Neural progenitor cell (in vitro differentiated cells): ENCODE measurements at places on chromosomes 1 and 21.

- DNase-seq, result no peak
Measured at GRCh38 chr1:175383239-175383638, 190.7 kb upstream of the KIAA0040 start.

DNA sequence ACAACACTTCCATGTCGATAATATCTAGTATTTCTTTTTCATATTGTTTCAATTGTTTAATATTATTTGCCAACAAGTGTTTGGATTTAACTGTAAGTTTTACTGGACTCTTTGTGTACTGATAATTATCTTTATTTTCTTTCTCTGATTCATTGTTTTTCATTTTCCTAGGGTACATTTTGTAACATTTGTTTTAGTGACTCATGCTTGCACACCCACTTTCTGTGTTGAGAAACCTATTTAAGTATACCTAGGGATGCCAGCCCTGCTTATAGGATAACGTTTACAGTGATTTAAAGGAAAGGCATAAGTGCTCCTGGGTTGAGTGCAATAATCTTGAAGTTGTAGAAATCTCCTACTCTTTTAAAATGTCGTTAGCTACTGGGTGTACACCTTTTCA is 1386.0 kb upstream of the ADGRL4 start:
- DNase-seq, result no peak

GRCh38 chr1:22074803-22075202 is 22.3 kb downstream of the CDC42 start:
- no peak for DNase-seq

GRCh38 chr1:150560576-150561253 is 11.5 kb downstream of the ADAMTSL4 start:
- peak; percentile 96 for DNase-seq

- DNase-seq, result no peak
Measured at GRCh38 chr1:195804547-195804946, 803.7 kb downstream of the KCNT2 start.

DNA sequence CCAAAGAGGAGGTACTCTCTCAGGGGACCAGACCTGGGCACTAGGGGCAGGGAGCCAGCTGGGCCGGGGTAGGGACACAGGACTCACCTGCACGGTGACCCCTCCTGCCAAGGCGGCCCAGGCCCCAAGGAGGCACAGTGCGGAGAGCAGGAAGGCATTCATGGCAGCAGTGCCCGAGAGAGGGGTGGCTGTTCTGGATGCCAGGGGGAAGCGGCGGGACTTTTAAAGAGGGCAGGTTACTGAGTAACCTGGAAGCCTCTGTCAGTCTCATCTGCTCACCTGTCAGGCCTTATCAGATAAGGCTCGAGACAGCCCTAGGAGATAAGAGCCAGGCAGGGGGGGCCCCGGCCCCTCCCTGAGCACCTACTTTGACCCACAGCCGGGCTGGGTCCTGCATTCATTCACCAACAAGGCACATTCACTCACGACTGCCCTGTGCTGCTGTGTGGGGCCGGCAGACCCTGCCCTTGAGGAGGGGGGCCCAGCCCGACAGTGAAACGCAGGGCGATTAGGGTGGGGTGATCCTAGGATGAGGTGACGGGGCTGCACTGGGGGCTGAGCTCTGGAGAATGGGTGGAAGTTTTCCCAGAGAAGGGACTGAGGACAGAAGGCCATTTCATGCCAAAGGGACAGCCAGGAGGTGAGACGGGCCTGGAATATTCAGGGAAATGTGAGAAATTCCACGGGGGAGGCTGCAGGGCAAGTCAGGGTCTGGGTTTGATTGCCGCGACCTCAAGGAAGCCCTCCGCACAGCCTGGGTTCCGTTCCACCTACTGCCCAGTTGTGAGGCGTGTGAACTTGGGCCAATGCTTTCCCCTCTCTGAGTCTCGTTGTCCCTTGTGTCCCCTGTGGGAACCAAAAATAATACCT is at the start of gene GUCA2A:
Gene GUCA2A, minus strand, starts transcription at position 195 of the 870 bp plus-strand sequence. Its CDS starts 33 bp downstream, at position 162.
- no peak for DNase-seq

DNA sequence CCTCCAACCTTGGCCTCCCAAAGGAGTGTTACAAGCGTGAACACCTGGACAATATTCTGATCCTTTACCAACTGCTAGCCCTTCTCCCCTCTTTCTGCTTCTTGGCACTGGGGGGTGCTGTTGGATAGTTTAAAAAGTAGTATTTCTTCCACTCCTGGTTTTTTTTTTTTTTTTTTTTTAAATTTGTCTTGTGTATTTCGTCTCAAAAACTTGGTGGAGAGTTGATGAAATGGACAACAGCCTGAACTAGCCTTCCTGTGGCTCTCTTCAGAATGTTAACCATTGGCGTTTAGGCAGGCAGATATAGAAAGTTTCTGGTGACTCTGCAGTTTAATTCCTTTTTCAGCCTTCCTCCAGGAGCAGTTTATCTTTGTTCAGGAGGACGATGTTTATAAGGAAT is 69.7 kb upstream of the USP24 start:
- DNase-seq, result peak; percentile 61

- DNase-seq, result no peak
Measured at GRCh38 chr1:14570514-14570913, 28.0 kb upstream of the KAZN start.

DNA sequence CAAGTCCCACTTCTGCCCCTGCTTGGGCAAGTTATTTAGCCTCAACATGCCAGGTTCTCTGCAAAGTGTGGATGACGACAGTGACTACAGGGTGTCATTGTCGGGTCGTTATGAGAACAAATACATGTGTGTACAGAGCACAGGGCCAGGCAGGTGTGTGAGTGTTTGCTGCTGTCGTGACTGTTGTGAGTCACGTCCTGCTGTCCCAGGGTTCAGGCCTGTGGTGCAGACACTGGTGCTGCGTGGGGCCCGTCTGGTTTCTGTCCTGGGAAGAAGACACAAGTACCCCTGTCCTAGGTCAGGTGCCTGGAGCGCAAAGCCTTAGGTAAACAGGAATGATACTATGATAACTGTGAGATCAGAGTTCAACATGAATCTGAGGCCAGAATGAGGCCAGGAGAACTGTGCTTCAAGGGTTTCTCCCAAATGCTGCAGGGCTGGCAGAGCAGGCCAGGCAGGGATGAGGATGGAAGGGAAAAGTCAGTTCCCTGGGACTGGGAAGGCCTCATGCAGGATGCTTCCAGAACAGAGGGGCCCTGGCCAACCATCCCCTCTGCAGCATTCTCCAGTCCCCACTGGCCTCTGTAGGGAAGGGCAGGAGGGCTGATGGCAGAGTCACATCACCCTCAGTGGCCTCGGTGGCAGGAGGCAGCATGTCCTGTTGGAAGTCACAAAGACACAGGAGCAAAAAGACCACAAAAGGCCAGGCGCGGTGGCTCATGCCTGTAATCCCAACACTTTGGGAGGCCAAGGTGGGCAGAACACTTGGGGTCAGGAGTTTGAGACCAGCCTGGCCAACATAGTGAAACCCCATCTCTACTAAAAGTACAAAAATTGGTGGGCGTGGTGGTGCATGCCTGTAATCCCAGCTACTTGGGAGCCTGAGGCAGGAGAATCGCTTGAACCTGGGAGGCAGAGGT is 15.7 kb downstream of the GPR157 start:
- DNase-seq, result no peak

DNA sequence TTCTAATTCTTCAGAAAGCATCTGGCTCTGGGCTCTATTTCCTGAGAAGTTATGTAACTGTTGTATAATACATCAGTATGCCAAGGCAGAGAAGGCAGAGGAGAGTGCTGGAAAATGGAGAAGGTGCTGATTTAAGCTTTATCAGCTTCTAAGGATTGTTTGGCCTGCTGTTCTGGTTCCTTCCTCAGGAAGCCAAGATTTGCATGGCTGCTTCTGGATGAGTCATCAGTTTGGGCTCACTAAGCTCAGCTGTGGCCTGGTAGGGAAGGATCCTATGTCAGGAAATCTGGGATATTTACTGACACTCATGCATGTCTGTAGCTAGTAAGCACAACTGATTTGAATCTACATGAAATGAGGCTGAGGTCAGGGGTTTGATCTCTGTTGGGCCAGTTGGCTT is 73.2 kb upstream of the ADGRL4 start:
- DNase-seq, result no peak

DNA sequence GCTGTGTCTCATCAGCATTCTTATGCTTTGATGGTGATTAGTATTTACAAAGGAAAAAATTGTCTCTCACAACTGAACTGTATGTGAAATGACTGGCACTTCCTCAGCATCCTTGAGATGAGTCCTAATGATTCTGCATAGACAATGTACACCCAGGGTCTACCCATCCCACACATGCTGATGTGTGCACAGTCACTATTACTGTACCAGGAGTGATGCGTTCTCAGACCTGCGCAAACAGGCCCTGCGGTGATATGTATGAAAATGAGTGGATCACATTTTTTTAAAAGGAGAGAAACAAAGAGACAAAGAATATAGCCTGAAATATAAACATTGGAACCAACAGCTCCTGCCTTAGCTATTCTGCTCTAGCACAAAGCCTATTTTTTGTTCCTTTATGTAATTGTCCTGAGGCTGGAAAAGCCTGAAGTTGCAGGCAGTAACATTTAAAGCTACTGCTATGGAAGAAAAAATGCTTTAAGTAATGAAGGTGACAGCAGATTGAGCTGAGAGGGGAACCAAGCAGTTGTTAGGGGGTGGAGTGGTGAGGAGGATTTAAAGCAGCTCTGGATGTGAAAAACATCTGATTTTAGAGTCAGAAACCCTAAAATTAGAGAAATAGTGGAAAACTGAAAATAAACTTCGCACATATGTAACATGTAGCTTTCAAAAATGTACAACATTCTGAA is 5.5 kb downstream of the RCAN1 start:
- DNase-seq, result no peak

- no peak for DNase-seq
Measured at GRCh38 chr1:29639156-29639736, 402.9 kb downstream of the PTPRU start.

DNA sequence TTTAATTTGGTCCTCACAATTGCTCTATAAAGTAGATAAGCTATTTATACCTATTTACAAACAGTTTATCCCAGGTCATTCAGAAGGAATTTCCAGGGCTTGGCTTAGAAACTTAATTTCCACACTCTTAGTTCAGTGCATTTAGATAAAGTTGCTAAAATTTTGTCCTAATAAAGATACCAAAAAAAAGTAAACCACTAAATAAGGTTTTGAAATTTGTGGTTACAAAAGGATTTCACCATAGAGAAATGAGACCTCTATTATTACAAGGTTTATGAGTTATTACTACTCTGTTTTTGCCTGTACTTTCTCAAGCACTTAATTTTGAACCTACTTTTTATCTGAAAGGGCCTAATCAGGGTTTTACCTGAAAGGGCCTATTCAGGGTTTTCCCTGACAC is 22.4 kb downstream of the PTPN22 start:
- no peak for DNase-seq

- DNase-seq, result no peak
Measured at GRCh38 chr1:154623358-154623757, 15.4 kb upstream of the ADAR start.

GRCh38 chr1:89542345-89542744 is 17.7 kb downstream of the LRRC8B start:
- no peak for DNase-seq

DNA sequence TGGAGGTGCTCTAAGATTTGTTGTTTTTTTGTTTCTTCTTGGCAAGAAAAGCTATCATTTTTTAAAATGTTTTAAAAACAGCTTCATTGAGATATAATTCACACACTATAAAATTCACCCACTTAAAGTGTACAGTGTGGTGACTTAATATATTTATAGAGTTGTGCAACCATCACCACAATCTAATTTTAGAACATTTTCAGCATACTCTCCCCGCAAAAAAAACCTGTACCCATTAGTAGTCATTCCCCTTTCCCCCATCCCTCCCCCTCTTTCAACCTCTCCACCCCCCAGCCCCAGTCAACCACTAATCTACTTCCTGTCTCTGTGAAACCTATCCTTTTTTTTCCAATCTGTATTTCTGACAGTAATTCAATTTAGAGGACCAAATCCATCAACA is 30.6 kb downstream of the ZC3H11B start:
- no peak for DNase-seq

DNA sequence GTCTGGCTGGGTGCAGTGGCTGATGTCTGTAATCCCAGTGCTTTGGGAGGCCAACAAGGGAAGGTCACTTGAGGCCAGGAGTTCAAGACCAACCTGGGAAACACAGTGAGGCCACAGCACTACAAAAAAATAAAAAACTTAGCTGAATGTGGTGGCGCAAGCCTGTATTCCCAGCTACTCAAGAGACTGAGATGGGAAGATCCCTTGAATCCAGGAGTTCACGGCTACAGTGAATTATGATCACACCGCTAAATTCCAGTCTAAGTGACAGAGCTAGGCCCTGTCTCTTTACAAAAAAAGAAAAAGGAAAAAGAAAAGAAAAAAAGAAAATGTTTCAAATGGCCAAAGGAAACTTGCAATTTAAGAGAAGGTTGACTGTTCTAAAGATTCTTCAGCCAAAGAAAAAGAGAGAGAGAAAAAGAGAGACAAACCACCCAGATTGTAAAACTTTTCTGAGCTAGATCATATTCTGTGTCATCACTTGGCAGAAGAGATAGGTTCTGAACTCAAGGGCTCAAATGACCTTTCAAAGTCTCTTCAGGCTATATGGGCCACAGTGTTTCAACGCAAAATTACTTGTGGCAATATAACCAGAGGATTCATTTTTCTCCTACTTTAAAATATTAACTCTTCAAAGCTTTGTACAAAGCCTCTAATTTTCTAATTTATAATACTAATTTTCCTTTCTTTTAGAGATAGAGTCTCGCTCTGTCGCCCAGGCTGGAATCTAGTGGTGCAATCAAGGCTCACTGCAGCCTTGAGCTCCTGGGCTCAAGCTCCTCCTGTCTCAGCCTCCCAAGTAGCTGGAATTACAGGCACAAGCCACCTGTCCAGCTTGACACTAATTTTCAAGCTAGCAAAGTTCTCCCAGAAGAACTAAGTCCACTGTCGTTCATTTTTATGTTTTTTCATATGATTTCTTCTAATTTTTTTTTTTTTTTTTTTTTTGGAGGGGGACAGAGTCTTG is 20.5 kb downstream of the ARID4B start:
- DNase-seq, result no peak

GRCh38 chr1:83762416-83762815 is 236.5 kb downstream of the TTLL7 start:
- no peak for DNase-seq

GRCh38 chr1:169009666-169010065 is 96.8 kb upstream of the ATP1B1 start:
- no peak for DNase-seq

DNA sequence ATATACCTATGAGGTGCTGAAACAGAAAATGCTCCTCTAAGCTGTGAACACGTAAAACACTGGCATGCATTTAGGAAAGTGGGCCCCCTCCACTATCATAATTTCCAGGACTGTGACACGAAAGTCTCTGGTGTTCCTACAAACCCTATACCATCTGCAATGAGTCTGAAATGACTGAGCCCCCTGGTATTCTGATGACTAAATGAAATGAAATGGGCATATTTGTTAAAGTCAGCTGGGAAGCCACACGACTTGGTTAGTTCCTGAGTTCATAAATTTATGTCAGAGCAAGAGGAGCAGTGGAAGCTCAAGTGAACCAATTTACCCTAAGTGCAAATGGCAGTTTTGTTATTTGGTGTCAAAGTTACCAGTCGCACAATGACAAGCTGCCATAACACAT is 182.3 kb downstream of the KCTD3 start:
- no peak for DNase-seq

DNA sequence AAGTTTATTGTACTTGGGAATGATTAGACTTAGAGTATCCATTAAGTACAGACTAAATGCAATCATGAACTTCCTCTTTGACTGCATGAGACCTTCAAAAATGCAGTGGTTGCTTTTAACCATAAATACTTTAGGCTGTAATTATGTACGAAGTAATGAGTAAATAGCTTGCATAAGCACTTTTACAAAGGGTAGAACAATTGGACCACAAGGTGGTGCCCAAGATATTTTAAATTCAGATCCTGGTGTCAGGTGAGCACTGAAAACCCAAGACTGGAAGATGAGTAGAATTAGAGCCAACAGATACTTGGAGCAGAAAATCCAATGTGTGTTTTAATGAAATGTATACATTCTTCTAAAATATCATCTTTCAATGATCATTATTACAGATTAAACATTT is 43.4 kb upstream of the RHOU start:
- DNase-seq, result peak; percentile 48
